ENCODE measurements at places on chromosomes 6 and 20. TPM values are rescaled to one million over a fixed set of nuclear protein-coding genes. Genes with fewer than 3 reads are reported as not detected.

DNA sequence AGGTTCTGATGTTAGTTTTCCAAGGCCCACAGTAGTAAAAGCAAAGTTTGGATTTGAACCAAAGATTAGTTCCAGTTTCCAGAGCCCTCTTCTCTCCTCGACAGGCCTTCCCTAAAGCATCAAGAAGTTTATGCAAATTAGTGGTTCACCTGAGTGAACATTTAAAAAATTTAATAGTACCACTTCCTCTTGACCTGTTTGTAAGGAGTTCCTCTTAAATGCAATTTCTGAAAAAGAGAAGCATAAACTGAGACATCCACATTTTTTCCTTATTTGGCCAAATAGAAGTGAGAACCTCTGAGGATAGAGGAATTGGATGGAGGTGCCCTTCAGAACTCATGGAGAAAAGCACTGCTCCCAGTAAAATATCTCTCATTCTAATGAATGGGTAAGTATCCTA lies 1.2 kb upstream of the DSE start:
- H3K27ac ChIP-seq: no peak overlapping the region
- H3K4me3 ChIP-seq: peak overlapping the region; percentile 57
- H3K4me1 ChIP-seq: peaks cover 15% of the 10 kb centered on the region

GRCh38 chr20:62020935-62021701 lies 44.6 kb downstream of the TAF4 start:
- no peak overlapping the region for H3K4me3 ChIP-seq
- no peak for DNase-seq
- H3K27me3 ChIP-seq: no peaks in the 10 kb centered on the region

DNA sequence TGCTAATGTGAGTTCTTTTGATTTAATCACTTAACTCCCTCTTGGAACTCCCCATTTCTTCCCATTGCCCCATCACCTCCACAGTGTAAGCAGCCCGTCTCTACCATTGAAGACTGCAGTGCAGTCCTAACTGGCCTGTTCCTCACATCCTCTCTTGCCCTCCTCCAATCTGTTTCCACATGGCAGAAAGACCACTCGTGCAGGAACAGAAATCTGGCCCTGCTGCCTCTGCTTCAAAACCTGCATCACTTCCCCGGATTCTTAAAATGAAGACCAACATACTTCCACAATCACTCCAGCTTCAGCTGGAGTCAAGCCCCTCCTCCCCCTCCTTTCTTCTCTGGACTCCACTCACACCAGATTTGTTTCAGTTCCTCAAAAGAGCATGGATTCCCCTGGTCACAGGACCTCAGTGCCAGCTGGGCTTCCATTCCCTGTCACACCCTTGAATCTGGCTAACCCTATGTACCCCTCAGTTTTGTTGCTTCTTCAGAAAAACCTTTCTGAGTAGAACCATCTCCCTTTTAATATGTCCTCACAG lies 802.3 kb downstream of the MAFB start:
- DNase-seq: no peak
- no peaks in the 10 kb centered on the region for H3K36me3 ChIP-seq
- no peaks in the 10 kb centered on the region for H3K27me3 ChIP-seq
- H3K4me3 ChIP-seq: no peak overlapping the region

- H3K36me3 ChIP-seq: no peaks in the 10 kb centered on the region
- H3K27ac ChIP-seq: no peak overlapping the region
- H3K27me3 ChIP-seq: no peaks in the 10 kb centered on the region
These were observed 604.1 kb upstream of the JAG1 start for GRCh38 chr20:11277858-11278257.

DNA sequence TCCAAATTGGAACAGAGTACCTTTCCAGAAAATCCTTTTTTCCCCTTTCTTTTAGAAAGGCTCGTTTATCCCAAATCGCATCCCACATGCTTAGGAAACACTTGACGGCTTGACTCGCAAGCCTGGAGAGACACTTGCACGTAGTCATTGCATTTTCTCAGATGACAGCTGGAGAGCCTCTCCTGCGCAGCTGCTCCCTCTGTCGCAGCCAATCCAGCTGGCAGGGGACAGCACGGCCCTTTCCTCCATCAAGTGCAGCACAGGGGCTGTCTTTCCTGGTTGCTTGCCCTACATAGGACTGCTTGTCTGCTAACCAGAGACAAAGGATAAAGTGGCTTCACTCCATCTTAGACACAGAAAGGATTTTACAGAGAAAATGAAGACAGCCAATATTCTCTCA lies 77.6 kb upstream of the RGS17 start:
- no peaks in the 10 kb centered on the region for H3K27me3 ChIP-seq
- peaks cover 12% of the 10 kb centered on the region for H3K4me1 ChIP-seq
- H3K36me3 ChIP-seq: no peaks in the 10 kb centered on the region
- H3K4me3 ChIP-seq: no peak overlapping the region

GRCh38 chr6:133837801-133838349 lies 51.0 kb upstream of the TCF21 start:
- H3K4me1 ChIP-seq: peaks cover 5% of the 10 kb centered on the region
- no peaks in the 10 kb centered on the region for H3K36me3 ChIP-seq
- DNase-seq: peak; percentile 67
- peak overlapping the region; percentile 48 for H3K4me3 ChIP-seq
- peaks cover 30% of the 10 kb centered on the region for H3K27me3 ChIP-seq
- H3K27ac ChIP-seq: no peak overlapping the region

- no peak overlapping the region for H3K27ac ChIP-seq
- DNase-seq: no peak
- no peaks in the 10 kb centered on the region for H3K27me3 ChIP-seq
- no peak overlapping the region for H3K4me3 ChIP-seq
- peaks cover 43% of the 10 kb centered on the region for H3K4me1 ChIP-seq
These were observed 48.7 kb downstream of the QKI start for GRCh38 chr6:163463180-163463579.

AIF1 gene
- total RNA-seq: 54.2 TPM

VSX1 gene
- total RNA-seq: not detected

CDH26 gene
- total RNA-seq: 0.47 TPM

All from activated CD4-positive, alpha-beta T cell treated with anti-CD3 and anti-CD28 coated beads, Interleukin-2, amount 10 ng/mL, durations not matched to agents 7 days and 5 days (primary cell).